ENCODE measurements at places on chromosomes 6 and 20.
A peak's percentile ranks its signal among the peaks of the same experiment; 100 is the strongest.

DNA sequence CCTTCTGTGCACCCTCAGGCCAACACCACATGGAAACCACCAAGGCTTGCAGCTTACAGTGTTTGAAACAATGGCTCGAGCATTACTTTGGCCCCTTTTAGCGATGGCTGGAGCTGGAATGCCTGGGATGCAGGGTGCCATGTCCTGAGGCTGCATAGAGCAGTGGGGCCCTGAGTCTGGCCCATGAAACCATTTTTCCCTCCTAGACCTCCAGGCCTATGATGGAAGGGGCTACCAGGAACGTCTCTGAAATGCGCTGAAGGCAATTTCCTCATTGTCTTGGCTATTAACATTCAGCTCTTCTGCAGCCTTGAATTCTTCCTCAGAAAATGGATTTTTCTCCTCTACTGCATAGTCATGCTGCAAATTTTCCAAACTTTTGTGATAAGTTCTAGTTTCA is 29.9 kb upstream of the SERINC1 start:
- no peak for DNase-seq

- DNase-seq = no peak
Measured at GRCh38 chr6:135030532-135031178, 24.0 kb downstream of the HBS1L start.

GRCh38 chr6:136753624-136754023 is 38.7 kb downstream of the MAP3K5 start:
- no peak for DNase-seq

DNA sequence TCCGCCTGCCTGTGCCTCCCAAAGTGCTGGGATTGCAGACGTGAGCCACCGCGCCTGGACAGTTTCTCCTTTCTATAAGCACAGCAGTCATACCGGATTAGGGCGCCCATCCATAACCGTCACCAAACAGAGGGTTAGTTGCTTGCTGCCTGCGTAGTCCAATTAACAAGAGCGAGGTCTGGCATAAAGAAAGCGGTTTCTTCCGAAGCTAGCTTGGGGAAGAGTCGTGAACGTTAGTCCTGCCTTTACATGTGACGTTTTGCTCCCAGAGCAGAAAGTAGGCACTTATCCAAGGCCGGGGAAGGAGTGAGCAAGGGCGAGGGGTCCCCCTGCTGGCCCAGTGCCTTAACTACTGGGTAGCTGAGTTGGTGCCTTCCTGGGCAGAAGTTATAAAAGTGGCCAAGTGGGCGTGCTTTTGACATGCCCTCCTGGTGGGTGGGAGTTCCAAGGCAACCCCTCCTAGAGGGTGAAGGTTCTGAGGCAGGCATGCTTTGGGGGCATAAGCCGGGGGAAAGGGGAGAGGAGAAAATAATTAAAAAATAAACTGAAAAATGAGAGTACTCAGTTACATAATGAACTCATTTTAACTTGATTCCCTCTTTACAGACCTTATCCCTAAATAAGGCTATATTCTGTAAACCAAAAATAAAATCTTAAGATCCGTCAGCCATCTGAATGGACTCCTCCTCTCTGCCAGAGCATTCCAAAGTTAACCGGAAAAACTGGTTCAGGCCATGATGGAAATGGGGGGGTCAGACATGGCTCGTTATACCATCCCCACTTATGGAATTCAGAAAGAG is 88.0 kb downstream of the FAM217A start:
- peak; percentile 85 for DNase-seq

- DNase-seq = no peak
Measured at GRCh38 chr20:36120991-36121390, 33.5 kb upstream of the EPB41L1 start.

DNA sequence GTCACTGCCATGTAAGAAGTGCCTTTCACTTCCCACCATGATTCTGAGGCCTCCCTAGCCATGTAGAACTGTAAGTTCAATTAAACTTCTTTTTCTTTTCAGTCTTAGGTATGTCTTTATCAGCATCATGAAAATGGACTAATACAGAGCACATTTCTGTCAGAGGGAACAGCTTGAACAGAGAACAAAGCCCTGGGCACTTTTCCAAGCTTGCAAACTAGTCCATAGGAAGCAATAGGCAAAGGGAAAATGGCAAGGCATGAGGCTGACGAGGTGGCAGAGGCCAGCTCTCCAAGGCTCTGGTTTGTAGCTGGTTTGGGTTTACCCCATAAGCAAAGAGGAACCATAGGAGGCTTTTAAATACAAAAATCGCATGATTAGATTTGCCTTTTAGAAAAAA is 185.1 kb upstream of the HDDC2 start:
- DNase-seq = no peak

- no peak for DNase-seq
Measured at GRCh38 chr6:105452924-105453756, 50.3 kb upstream of the PREP start.

DNA sequence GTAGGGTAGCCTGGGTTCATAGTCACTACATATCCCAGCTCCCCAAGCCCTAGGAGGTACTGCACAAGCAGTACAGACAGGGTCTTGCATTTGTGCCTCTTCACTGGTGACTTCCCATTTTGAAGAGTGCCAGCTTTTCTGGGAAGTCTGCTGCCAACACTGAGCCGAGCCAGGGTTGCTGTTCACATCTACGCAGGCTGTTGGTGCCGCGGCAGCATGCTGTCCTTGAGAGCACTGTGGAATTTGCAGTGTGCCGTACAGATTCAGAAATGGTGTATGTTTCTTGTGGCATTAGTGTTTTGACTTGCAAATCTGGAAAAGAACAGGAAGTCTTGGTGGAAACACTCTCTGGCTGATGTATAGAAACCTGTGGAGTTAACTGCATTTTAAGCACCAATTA is 67.5 kb downstream of the JARID2 start:
- no peak for DNase-seq
